ENCODE measurements at places on chromosomes 16 and 17.

GRCh38 chr16:49800876-49801275 lies 55.0 kb downstream of the ZNF423 start:
- DNase-seq = no peak

GRCh38 chr17:58965221-58965620 lies 141.5 kb downstream of the TRIM37 start:
- DNase-seq = no peak

GRCh38 chr17:78276098-78276887 lies 44.9 kb downstream of the TMEM235 start:
- DNase-seq = no peak

- DNase-seq = no peak
Measured at GRCh38 chr16:48602356-48603014, 7.5 kb downstream of the N4BP1 start.

GRCh38 chr17:13753154-13753553 lies 151.4 kb upstream of the HS3ST3A1 start:
- no peak for DNase-seq

DNA sequence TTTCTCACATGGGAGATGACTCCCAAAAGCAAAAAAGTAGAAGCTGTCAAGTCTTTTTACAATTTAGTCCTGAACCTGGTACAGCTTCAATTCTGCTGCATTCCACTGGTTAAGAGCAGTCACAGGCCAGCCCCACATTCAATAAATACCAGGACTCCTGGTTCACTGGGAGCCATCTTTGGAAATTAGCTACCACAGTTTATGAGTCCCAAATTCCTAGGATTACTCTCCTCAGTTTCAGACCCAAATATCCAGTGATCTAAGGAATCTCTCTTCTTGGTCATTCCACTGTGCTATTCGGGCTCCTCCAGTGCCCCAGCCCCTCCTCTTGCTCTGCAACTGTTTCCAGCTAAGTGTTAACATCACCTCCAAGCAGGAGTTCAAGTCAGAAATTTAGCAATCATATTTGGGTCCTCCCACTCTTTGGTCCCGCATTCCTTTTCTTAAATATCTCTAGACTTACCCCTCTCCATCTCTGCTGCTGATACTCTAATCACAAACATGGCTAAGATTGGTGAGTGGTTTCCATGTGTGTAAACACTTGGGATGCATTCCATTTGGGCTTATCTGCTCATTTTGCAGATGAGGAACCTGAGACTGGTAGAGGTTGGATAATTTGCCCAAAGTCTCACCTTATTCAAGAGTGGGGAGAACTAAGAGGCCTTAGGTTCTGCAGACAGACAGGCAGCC lies 9.6 kb upstream of the WIPF2 start:
- DNase-seq = no peak

GRCh38 chr17:45172541-45173286 lies 11.0 kb downstream of the HEXIM2 start:
- no peak for DNase-seq

DNA sequence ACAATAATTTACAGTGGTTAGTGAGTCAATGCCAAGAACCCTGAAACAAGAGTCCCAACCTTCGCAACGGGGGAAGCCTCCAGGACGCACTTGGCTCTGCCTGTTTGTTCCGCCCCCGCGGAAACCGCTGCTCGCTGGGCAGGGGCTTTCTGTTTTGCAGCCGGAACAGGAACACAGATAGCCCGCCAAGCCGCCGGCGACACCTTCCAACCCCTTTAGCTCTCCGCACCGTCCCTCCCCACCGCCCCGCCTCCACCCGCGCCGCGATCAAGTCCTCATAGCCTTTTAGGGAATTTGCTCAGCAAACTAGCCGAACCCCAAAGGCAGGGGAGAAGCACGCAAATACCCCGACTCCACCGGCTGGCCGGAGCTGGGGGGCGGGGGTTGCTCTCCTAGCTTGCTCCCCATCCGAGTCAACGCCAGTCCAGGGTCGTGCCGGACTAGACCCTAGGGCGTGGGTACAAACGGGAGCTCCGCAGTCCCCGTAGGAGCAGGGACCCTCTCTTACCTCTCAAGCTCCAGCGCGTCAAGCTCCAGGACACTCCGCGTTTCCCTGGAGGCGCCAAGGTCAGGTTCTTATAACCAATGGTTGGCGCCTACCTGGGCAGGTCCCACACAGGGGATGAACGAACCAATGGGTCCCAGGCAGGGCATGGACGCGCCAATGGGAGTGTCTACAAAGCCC lies at the start of gene SLFN13:
Gene SLFN13, minus strand, starts transcription at position 553 of the 685 bp plus-strand sequence. CDS start 3,086 bp downstream, outside the sequence.
- DNase-seq = no peak

GRCh38 chr16:24156777-24157176 lies 99.4 kb upstream of the CACNG3 start:
- no peak for DNase-seq

- DNase-seq = no peak
Measured at GRCh38 chr17:76735006-76735405, 2.1 kb downstream of the SRSF2 start.
